Stimulated activated CD4-positive, alpha-beta T cell treated with anti-CD3 and anti-CD28 coated beads, Interleukin-1b, Interleukin-23, amount 100 ng/mL, for 1 hour (primary cell): ENCODE measurements at places on chromosomes 11 and 22.

GRCh38 chr11:77436969-77437368, 36.9 kb downstream of the PAK1 start:
- no peak for DNase-seq

DNA sequence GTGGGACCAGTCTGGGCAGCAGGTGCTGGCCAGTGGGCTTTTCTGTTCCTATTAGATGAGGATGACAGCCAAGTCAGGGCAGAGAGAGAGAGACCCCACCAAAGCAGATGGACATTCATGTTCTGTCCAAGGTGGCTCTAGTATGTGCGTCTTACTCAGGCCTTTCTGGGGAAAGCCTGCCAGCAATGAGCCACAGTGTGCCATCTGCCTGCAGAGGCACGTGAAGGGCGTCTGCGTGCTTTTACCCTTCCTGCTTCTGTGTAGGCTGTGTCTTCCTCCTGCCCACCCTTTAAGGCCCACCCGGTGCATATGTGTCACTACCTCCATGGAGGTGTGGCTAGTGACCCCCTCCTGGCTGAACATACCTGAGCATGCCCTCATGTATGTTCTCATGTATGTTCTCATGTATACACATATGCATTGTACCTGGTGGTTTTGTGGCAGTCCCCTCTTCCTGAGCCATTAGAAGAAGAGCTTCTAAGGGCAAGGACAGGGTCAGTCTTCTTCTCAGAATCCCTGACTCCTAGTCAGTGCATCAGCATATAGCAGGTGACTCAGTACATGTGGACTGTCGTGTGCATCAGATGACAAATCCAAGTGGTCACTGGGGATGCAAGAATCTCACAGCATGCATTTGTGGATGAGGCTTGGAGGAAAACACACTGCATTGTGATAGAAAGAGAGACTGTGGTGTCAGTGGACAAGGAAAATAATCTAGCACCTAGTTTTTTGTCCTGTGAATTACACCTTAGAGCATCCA, 90.4 kb upstream of the YWHAH start:
- DNase-seq: no peak

- DNase-seq: no peak
Measured at GRCh38 chr22:29947410-29948384, 64.7 kb downstream of the MTMR3 start.

DNA sequence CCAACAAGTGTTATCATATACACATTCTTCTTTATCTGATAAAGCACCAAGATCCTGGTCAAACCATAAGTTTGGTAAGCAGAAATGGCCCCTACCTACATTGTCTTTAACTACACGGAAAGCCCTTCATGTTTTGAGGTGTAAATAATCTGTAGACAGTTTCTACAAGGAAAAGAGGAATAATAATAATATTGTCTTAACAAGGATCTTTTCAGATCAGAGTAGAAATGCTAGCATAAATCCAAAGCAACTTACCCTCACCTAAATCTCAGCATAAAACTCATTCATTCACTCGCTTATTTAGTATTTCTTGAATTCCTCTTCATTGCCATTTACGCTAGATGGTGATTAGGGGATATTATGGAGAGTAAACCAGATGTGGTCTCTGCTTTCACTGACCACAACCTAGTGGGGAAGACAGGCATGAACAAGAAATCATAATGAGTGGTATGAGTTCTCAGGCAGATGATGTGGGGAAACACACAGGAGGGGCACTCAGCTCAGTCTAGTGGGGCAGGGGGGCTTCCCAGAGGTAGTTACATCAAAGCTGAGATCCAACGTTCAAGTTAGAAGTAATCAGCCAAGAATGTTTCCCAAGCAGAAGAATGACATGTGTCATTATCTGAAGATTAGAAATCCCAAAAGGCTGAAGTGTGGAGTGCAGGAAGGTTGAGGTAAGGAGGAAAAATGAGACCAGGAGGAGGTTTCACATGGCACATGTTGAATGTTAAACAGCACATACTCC, 65.4 kb upstream of the ZC3H12C start:
- DNase-seq: no peak

- no peak for DNase-seq
Measured at GRCh38 chr11:15884777-15885540, 471.4 kb downstream of the SOX6 start.
